ENCODE measurements at places on chromosomes 3 and 15.

GRCh38 chr3:55608301-55608937 lies 121.3 kb upstream of the WNT5A start:
- no peak for DNase-seq

DNA sequence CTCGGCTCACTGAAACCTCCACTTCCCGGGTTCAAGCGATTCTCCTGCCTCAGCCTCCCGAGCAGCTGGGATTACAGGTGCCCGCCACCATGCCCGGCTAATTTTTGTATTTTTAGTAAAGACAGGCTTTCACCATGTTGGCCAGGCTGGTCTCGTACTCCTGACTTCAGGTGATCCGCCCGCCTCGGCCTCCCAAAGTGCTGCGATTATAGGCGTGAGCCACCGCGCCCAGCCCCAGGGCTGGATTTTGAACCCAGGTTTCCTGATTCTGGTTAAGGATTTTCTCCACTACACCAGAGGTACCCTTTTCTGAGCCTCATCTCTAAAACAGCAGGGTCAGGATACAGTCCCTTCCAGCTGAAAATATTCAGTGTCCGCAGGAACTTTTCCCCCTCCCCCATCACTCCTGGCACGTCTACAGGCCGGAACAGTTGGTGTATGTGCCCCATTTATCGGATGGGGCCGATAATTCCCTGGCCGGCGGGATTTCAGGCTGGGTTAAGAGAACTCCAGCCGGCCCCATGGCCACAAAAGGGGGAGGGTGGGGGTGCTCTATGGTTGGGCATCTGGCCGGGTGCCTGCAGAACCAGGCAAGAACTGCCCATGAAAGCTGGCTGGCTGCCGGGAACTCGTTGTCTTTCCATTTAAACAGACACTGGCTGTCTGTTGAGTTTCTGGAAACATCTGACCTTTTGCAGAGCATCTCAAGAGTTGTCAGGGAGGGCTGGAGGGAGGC lies 26.8 kb upstream of the SEMA4B start:
- no peak for DNase-seq

- no peak for DNase-seq
Observed at GRCh38 chr3:59862686-59863085, 812.9 kb upstream of the CFAP20DC start.

- DNase-seq, result no peak
Observed at GRCh38 chr3:172580680-172581401, 57.6 kb upstream of the TNFSF10 start.

- DNase-seq, result no peak
Observed at GRCh38 chr3:11131371-11131770, 22.9 kb upstream of the HRH1 start.

DNA sequence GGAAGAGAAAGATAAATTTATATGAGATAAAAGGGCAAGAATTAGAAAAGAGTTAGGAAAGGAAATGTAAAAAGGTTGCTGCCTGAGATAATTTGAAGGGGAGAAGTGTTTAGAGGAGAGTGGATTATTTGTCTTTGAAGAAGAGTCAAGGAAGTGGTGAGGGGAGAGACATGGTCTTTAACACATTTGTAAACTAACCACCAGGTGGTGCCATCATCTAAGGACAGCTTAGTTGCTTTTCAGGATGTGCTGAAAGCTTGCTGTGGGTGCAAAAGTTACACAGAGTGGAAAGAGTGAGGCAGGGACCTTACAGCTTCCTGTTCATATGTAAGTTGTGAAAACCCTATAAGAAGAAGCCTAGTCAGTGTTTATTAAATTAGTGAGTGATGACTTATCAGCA lies 114.1 kb upstream of the DNAJC19 start:
- DNase-seq, result no peak
